Cardiac muscle cell (in vitro differentiated cells and primary cell): ENCODE measurements at places on chromosomes 12 and 14. TPM values are rescaled to one million over a fixed set of nuclear protein-coding genes. Genes with fewer than 3 reads are reported as not detected.
A peak's percentile ranks its signal among the peaks of the same experiment; 100 is the strongest.

- peaks cover 40% of the 10 kb centered on the region for H3K27me3 ChIP-seq
- H3K27ac ChIP-seq = no peak overlapping the region
- H3K4me3 ChIP-seq = no peak overlapping the region
Observed at GRCh38 chr12:100720016-100720654, 74.4 kb upstream of the ANO4 start.

GRCh38 chr12:47611906-47612305, 93.9 kb downstream of the RPAP3 start:
- no peaks in the 10 kb centered on the region for H3K36me3 ChIP-seq
- H3K27ac ChIP-seq = no peak overlapping the region
- no peaks in the 10 kb centered on the region for H3K27me3 ChIP-seq
- DNase-seq = no peak
- H3K4me1 ChIP-seq = peaks cover 4% of the 10 kb centered on the region

GRCh38 chr14:93106541-93107156, 9.1 kb downstream of the ITPK1 start:
- no peak overlapping the region for H3K27ac ChIP-seq
- no peak for DNase-seq
- H3K27me3 ChIP-seq = no peaks in the 10 kb centered on the region
- no peaks in the 10 kb centered on the region for H3K4me1 ChIP-seq

RNU4-1 gene
- total RNA-seq = not detected in 2 replicates

- H3K27ac ChIP-seq = no peak overlapping the region
- no peaks in the 10 kb centered on the region for H3K36me3 ChIP-seq
- H3K27me3 ChIP-seq = peaks cover 73% of the 10 kb centered on the region
- DNase-seq = peak; percentile 63
Observed at GRCh38 chr14:62126879-62127478, 364.8 kb downstream of the SNAPC1 start.

- no peak overlapping the region for H3K27ac ChIP-seq
- peaks cover 10% of the 10 kb centered on the region for H3K4me1 ChIP-seq
- H3K36me3 ChIP-seq = no peaks in the 10 kb centered on the region
- H3K27me3 ChIP-seq = no peaks in the 10 kb centered on the region
- no peak overlapping the region for H3K4me3 ChIP-seq
Observed at GRCh38 chr12:51528852-51529650, 62.0 kb upstream of the SCN8A start.
